Fibroblast of skin of right biceps (primary cell): ENCODE measurements at places on chromosomes 4 and X.

GRCh38 chrX:3268829-3269228 lies 77.6 kb downstream of the MXRA5 start:
- peak; percentile 86 for DNase-seq

DNA sequence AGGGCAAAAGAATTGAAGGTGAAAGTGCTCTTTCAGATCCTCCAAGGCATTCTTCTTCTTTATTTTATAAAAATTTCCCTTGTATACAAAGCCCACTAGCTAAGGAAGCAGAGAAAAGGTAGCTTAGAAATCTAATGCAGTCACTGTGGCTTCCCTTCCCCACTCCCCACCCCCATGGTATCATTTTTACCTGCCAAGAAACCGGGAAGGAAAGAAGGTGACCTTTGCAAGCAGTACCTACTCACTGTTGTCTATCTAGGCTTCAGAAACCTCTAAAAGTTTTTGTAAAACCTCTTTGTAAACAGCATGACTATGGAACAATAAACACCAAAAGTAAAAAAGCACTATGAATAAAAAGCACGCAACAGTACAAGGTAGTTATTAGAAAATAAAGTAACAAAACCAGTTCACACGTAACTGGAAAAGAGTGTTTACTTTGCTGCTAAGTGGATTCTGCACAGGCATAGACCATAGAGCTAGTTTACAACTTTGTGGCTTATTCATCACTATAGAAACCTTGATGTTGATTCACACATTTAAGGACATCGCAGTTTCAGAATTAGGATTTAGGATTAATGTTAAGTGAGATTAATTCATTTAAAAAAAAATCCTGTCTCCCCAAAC lies 109.6 kb upstream of the FTHL17 start:
- no peak for DNase-seq

- no peak for DNase-seq
These were observed 745.4 kb downstream of the TECRL start for GRCh38 chr4:63663870-63664269.

GRCh38 chr4:125091541-125091940 lies 223.2 kb upstream of the FAT4 start:
- DNase-seq = no peak

GRCh38 chr4:77818073-77818601 lies 1.0 kb downstream of the CNOT6L start:
- peak; percentile 86 for DNase-seq

- DNase-seq = peak; percentile 58
These were observed 13.4 kb upstream of the CHIC2 start for GRCh38 chr4:54077812-54078211.

GRCh38 chrX:153075366-153075765 lies 3.1 kb downstream of the PNMA6A start:
- no peak for DNase-seq

GRCh38 chrX:31130457-31131220 lies 58.8 kb upstream of the FTHL17 start:
- no peak for DNase-seq

DNA sequence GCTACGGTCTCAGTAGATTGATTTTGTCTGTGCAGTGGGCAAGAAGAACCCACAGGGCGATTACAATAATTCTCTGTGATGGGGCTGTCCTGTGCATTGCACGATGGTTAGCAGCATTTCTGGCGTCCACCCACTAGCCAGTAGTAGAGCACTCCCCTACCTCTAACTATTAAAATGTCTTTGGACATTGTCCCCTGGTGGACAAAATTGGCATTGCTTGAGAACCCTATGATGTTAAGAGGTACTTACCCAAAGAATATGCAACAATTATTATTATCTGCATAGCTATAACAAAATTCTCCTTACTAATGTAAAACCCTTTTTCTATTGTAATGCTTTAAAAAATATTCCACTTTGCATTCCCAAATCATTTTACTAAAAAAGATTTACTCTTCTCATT lies 109.5 kb upstream of the VCX3A start:
- DNase-seq = no peak

DNA sequence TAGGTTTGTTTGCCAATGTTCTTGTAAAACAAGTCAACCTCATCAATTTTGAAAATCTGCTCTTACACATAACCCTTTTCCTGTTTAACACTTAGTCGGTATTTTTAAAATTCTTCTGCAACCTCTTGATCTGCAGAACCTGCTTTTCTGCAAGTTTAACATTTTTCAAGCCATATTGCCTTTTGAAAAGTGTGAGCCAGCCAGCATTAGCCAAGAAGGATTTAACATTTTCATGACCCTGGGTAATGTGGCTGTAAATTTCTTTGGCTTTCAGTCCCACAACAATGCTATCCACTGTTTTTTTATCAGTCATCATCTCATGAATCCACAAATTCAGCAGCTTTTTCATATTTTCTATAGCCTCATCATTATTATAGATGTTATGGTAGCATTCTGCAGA lies 956.5 kb downstream of the FAT4 start:
- DNase-seq = peak; percentile 34

DNA sequence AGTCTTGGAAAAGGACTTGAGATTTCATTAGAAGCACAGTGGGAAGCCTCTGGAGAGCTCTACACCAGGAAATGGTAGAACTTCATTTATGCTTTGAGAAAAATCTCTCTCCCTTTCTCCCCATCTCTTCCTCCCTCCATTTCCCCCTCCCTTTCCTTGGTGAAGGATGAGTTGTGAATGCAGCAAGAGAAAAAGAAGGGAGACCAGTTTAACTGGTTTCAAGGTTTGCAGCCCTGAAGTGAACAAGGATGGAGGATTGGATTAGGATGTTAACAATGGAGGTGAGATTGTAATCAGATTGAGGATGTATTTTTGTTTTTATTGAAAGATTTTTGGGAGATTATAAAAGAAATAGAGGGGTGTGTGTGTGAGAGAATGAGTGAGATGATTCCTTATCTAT lies 99.5 kb downstream of the ANK2 start:
- no peak for DNase-seq

DNA sequence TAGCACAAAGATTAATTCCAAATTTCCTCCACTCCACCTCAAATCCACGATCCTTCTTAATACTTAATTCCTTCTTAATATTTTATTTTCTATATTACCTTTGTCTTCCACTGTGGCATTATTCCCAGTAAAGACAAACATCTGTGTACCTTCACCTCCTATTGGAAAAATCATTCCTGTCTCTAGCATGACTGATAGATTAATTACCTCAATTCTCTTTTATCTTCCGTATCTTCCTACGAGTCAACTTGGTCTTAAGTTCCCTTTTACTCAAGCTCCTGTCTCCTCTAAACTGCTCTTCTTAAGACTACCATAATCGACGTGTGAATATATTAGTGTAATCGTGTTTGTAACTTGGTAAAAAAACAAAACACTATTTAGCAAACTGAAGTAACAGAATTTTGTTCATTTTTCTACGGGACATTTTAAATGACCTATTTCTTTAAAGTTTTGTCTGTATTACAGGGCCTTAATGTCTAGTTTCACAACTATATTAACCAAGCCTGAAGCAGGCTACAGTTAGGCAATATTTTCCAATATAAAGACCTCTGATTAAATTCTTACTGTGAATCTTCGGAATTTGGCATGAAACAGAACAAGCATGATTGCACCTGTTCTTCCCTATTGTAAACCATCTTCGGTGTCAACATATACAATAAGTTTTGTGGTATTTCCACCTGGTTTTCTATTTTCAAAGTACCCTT lies 1.1 kb upstream of the USP38 start:
- no peak for DNase-seq

DNA sequence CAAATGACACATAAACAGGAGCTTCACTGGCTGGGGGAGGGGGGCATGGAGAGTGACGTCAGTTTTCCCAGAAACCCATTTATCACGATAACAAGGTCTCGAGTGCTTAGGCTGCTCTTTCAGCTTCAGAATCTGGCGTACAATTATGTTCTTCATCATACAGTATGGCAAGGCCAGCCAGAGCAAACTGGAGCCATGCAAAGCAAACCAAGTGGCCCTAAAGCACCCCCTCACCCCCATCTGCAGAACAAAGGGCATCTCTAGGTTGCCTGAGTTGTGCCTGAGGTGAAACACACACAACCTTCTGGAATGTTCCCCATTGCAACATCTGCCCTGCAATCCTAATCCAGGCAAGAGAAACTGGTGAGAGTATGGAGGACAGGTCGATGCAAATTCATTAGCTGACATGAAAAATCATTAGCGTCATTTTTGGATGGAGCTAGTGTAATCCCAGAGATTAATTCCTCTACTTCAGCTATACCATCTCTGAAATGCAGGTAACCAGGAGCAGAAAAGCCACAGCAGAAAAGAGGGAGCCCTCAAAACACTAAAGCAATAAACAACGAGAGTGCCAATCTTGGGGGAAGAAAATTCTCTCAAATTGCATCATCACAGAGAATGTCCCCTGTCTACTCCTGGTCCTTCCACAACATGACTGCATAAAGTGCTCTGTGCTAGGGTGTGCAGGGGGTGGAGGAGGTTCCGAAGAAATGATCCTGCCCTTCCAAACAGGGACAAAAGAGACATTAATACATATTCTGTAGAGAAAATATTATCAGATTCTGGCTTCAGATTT lies 1.8 kb downstream of the SEPTIN6 start:
- peak; percentile 82 for DNase-seq

- no peak for DNase-seq
These were observed 95.4 kb downstream of the SLC2A9 start for GRCh38 chr4:9925750-9926439.

- no peak for DNase-seq
These were observed 480.9 kb downstream of the PCDH11X start for GRCh38 chrX:92260102-92260501.

DNA sequence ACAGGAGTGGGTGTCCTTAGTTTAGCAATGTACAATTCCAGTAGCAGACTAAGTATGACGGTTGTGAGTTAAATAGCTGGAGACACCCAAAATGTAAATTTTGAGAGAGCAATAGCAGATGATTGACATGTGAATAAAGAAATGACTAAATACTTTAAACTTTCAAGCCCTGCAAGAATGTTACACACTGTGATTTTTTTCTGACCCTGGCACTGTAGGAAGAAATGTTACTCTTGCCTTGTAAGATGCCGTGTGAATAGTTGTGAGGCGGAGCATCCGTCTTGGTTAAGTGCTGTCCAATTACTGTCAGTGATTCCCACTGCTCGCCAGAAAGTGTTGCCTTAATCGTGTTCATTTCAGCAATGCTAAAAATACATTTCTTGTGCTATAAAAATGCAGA lies 1248.1 kb downstream of the RAPGEF2 start:
- no peak for DNase-seq

DNA sequence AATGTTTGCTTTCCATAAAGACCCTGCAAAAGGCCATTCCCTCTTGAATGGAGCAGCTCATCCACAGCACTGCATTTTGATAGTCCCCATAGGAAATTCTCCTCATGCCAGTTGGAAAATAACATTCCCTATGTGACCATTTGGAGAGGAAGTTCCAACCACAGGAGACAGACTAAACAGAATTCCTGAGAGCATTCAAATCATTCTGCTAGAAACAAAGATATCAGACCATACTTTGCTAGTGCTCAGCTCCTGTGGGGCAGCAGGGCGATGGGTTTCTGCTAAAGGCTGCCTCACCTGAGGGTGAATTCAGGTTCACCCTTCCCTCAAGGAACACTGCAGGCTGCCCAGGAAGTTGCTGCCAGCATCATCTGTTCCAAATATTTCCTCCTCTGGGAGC lies 58.8 kb downstream of the LNX1 start:
- DNase-seq = peak; percentile 78

DNA sequence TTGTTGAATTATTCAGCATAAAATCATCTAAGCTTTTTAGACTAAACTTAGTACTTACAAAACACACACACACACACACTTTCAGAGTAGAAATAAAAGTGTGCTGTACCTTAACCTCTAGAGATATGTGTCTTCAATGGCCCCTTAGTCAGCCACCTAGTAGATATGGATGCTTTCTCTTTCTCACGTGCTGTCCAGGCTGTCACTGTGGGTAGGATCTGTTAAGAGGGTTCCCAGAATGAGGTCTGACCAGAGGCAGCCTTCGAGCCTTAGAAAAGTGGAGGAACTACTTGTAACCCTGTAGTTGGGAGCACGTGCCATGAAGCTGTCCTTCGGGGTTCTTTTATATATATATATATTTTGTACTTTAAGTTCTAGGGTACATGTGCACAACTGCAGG lies 117.9 kb downstream of the COL4A5 start:
- DNase-seq = no peak

GRCh38 chr4:46937493-46937892 lies 28.4 kb upstream of the COX7B2 start:
- DNase-seq = peak; percentile 4

- no peak for DNase-seq
These were observed 813.7 kb upstream of the HS3ST1 start for GRCh38 chr4:12242354-12242753.

- DNase-seq = no peak
These were observed 111.9 kb upstream of the CBR4 start for GRCh38 chr4:169121861-169122382.

- no peak for DNase-seq
These were observed 701.9 kb upstream of the ACTRT1 start for GRCh38 chrX:128754130-128754529.

DNA sequence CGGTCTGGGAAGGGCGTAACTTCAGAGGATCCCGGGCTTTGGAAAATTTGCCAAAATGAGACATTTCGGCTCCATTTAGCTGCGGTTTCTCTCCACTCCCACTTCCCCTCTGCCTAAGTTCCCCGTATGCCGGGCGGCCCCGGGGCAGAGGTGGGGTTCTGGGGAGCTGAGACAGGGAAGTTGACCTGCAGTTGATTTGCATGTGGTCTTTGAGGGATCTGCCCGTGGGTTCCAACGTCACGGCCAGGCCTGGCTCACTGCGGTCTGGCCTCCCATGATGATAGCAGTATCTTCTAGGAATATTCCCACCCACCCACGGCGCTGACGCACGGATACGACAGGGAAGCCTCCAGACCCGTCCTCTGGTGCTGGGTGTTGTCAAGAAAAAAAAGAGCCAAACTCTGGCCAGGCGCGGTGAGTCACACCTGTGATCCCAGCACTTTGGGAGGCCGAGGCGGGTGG lies 27.3 kb upstream of the CRLF2 start:
- no peak for DNase-seq

DNA sequence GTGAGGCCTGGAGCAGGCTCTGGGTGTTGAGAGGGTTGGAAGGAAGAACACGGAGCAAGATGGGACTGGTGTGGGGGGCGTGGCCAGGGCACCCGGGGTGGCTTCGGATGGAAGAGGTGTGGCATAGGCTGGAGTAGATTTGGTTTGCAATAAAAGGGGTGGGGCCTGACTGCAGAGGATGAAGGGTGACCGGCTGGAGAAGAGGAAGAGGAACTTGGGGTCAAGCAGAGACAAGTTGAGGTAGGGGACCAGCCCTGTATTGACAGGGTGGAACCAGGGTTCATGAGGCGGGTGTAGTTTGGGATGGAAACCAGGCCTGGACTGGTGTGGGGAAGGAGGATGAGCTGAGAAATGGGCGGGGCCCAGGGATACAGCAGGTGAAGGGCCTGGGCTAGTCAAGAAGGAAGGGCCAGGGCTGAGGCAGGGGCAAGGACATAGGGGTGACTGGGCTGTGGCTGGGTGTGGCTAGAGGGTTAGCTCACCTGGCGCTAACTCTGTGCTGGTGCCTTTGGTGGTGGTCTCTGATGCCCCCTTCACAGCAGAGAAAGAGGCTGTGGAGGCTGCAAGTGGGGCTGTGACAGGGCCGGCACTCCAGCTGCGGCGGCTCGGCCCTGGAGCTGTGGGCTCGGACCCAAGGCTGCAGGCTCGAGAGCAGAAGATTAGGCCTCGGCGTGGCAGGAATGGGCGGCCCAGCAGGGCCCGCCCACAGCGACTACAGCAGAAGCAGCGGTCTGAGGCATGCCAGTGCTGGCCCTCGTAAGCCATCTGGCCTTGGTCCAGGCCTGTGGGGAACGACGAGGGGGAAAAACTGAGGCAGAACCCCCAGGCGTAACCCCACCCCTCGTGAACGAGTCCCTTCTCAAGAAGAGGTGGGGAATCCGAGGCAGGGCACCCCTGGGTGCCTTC lies 5.0 kb downstream of the PLP2 start:
- DNase-seq = no peak
